ENCODE measurements at places on chromosomes 7 and 10.

- DNase-seq, result no peak
Measured at GRCh38 chr7:70006261-70006920, 408.1 kb downstream of the AUTS2 start.

- no peak for DNase-seq
Measured at GRCh38 chr7:127769696-127770400, 117.9 kb downstream of the SND1 start.

DNA sequence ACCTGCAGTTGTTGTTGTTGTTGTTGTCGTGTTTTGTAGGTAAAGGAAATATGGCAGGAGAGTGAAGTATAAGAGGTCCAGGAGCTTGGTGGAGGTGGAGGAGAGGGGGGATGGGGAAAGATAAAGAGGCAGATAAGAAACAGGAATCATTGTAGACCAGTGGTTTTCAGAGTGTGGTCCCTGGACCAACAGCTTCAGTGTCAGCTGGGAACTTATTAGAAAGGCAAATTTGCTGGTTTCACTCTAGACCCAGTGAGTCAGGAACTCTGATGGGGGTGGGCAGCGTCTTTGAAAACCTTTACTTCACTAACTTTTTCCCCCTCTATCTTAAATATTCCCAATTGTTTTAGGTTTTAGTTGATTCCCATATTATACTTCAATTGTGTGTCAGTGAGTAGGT lies 241.5 kb downstream of the AUTS2 start:
- no peak for DNase-seq

DNA sequence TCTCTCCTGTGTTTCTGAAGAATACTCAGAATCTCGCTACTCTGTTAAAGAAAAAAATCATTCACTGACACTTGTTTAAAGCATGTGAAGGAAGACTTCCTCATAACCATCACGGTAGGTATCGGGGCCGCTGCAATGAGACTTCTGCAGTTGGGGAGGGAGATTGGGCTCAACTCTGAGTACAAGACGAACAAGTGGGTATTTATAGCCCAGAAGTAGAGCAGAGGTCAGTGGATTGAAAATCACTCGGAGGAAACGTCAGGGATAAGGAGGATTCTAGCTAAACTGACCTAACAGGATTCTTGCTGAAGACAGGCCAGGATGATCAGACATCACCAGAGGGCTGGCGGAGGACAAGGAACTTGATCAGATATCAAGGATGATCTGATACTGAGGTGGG lies 33.3 kb downstream of the ITPRIP start:
- DNase-seq, result no peak

- no peak for DNase-seq
Measured at GRCh38 chr10:75720157-75720556, 288.7 kb downstream of the LRMDA start.

- DNase-seq, result no peak
Measured at GRCh38 chr7:138891446-138891810, 89.8 kb downstream of the KIAA1549 start.

- DNase-seq, result no peak
Measured at GRCh38 chr7:47748041-47748440, 166.1 kb upstream of the TNS3 start.

- DNase-seq, result no peak
Measured at GRCh38 chr7:96855139-96855538, 145.5 kb upstream of the SEM1 start.

- DNase-seq, result no peak
Measured at GRCh38 chr10:80292607-80293239, 3.3 kb upstream of the MAT1A start.

- DNase-seq, result peak; percentile 51
Measured at GRCh38 chr7:149126662-149127266, 640 bp upstream of the ZNF425 start.

GRCh38 chr7:110157631-110158362 lies 933.1 kb upstream of the LRRN3 start:
- no peak for DNase-seq

- DNase-seq, result no peak
Measured at GRCh38 chr10:97320480-97321031, 1.5 kb downstream of the FRAT1 start.
